GM12865 (cell line): ENCODE measurements at places on chromosomes 7 and 10.
A peak's percentile ranks its signal among the peaks of the same experiment; 100 is the strongest.

GRCh38 chr7:40879941-40880543, 745.2 kb downstream of the SUGCT start:
- no peak for DNase-seq

DNA sequence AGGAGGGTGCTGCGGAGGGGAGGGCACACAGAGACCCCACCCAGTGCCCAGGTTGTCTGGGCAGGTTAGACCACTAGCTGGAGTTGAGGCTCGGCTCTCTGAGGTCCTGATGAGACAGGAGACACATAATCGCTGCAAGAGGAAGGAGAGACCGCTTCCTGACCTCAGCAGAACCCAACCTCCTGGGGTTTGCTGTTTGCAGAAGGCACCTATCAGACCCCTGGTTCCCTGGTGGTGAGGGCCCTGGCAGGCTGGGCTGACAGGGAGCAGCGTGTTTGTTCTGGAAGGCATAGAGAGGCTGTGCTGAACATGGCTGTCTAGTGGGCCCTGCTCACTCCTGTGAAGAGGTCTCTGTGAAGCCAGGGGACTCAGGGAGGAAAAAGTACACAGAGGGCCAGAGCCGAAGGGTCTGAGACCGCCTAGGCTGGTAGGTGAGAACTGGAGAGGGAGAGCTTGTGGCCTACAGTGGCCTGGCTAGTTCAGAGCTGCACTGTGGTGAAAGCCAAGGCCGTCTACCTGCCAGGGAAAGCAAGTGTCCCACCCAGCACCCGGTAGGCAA, 39.4 kb upstream of the NPFFR1 start:
- DNase-seq: no peak

GRCh38 chr10:20417791-20418190, 479.3 kb downstream of the NEBL start:
- DNase-seq: no peak

DNA sequence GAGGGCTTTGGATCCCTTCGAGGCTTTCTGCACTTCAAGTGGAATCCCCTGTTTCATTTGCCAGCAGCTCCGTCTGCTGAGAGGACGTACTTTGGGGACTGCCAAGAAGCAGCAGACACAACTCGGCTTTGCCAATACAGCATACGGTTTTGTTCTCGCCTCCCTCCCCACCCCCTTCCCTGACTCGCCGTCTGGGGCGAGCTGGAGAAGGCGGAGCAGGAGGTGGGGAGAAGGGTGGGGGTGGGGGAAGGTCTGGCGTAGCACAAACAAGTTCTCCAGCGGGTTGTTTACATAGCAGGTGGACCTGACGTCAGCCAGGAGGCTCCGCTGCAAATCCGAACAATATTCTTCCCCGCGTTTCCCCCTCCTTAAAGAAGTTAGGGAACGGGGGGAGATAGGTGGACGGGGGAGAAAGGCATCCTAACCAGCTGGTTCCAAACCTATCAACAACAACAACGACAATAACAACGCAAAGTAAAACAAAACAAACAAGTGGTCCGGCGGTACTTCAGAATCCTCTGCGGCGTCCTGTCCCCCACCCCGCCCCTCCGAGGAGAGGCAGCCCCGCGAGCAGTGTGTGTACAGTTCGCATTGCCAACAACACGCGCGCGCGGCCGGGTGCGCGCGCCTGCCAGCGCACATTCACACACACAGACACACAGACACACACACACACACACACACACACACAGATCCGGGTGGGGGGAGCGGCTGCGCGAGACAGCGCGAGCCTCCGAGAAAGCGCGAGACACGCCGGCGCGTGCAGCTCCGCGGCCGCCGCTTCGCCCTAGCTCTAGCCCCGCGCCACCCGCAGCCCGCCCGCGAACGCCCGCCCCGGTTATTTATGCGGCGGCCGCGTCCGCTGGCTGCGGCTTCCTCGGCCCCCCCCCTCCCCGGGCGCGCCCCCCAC, 167.0 kb upstream of the PPP1R3A start:
- peak; percentile 91 for DNase-seq

GRCh38 chr7:150739033-150739432, 1.8 kb downstream of the GIMAP5 start:
- no peak for DNase-seq

DNA sequence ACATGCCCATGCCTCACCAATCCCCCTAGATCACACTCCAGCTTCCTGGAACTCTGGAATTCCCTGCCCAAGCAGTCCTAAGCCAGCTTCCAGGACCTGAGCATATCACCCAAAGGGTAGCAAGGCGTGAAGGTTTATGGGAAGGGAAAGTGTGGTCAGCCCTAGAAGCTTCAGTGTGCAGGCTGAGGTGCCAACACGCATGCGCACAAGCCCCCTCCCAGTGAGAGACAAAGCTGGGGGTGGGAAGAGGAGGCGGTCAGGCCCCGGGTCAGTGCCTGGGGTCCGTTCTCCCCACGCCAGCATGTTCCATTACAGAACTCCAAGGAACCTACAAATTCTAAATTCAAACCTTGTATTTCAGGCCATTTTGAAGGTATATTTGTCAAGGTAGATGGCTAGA, 103.6 kb upstream of the C7orf33 start:
- DNase-seq: no peak
